ENCODE measurements at places on chromosomes 7 and 10.

DNA sequence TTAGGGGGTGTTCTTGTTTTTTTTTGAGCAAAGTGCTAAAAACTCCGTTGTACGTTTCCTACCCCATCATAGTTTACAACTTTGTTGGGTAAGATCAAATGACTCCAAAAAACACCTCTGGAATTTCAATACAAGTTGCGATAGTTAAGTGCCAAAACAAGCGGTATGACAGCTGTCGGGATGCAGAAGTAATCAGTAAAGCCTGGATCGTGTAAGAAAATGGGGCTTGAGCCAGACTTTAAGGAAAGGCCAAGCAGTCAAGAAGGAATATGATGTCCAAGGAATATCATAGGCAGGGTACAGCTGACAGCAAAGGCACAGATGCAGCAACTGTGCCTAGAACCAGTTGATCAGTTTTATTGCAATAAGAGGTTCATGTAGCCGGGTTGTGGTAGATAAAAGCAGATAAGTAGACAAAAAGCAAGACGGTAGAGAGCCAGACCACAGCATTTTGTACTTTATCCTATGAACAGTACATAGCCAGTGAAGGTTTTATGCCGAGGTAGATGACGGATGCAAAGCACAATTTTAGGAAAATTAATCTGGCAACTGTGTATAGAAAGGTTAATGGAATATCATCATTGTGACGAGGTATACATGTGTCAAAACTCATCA is 45.5 kb downstream of the UBE2H start:
- DNase-seq: no peak

GRCh38 chr10:110553905-110554304 is 13.6 kb upstream of the SMC3 start:
- DNase-seq: no peak

DNA sequence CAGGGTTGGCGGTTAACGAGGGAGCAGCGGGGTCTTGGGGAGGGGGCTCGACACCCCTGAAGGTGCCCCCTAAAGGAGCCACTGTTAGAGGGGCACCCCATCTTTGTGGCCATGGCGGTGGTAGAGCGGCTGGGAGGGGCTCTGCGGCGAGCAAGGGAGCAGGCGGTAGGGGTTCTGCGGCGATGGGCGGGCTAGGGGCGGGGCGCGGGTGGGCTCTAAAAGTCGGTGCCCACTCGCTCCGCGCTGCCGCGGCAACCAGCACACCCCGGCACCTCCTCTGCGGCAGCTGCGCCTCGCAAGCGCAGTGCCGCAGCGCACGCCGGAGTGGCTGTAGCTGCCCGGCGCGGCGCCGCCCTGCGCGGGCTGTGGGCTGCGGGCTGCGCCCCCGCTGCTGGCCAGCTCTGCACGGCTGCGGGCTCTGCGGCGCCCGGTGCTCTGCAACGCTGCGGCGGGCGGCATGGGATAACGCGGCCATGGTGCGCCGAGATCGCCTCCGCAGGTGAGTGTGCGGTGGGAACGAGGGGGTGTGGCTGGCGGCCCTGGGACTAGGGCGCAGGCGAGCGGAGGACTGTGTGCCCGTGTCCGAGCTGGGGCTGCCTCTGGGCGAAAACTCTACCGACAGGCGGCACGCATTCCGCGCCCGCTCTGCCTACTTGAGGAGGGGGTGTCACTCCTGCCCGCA is at the start of gene MEST:
TSS of gene MEST (plus strand) at position 245 of the 682 bp plus-strand sequence. CDS start at position 474, 229 bp downstream.
- no peak for DNase-seq

DNA sequence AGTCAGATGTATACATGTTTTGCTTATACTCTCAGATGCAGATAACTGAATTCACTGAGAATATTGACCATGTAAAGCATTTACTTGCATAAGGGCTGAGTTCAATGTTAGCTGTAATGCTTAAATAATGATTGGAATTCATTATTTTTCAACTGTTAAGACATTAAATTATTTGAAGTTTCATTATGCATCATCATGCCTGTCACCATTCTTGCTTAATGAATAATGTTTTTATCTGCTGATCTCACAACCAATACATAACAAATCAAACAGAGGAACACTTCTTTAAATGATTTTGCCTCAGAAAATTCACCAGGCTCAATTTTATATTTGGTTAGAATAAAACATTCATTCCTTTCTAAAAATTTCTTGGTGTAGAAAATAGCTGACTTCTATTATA is 233.4 kb downstream of the GPR37 start:
- DNase-seq: no peak

- DNase-seq: no peak
Observed at GRCh38 chr10:71300555-71301370, 18.3 kb upstream of the SLC29A3 start.
